ENCODE measurements at places on chromosomes 2 and 18.

GRCh38 chr2:102604769-102605168, 14.6 kb upstream of the SLC9A2 start:
- DNase-seq, result no peak

GRCh38 chr2:157468931-157469708, 25.2 kb upstream of the CYTIP start:
- DNase-seq, result no peak

- DNase-seq, result no peak
Measured at GRCh38 chr2:163757814-163758213, 22.0 kb upstream of the FIGN start.

DNA sequence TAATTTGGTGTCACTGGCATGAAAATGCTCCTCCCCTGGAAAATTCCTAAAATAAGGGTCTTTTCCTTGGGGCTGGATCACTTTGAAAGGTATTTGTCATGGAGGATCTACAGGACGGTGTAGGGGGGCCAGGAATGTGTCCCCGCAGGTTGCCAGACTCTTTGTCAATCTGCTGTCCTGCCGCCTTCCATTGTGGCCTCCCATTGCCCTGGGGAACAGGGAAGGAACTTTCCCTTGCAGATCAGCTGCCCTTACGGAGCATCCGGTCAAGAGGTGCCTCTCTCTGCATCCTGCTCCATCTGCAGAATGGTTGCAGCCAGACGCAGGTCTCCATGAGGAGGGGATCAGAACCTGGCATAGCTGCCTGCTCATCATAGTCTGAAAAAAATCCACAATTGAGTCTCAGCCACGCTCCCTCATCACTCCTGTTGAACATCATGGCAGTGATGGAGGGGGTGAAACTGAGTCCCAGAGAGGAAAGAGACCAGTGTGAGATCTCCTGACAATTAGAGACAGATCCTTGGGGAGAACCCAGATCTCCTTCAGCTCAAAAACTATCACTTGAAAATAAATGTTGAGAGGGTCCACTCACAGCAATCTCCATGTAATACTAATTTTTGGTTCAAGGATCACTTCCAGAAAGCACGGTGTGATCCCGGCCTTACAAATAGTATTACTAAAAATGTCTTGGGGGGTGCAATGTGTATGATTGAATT, 244.8 kb downstream of the MYCN start:
- no peak for DNase-seq

DNA sequence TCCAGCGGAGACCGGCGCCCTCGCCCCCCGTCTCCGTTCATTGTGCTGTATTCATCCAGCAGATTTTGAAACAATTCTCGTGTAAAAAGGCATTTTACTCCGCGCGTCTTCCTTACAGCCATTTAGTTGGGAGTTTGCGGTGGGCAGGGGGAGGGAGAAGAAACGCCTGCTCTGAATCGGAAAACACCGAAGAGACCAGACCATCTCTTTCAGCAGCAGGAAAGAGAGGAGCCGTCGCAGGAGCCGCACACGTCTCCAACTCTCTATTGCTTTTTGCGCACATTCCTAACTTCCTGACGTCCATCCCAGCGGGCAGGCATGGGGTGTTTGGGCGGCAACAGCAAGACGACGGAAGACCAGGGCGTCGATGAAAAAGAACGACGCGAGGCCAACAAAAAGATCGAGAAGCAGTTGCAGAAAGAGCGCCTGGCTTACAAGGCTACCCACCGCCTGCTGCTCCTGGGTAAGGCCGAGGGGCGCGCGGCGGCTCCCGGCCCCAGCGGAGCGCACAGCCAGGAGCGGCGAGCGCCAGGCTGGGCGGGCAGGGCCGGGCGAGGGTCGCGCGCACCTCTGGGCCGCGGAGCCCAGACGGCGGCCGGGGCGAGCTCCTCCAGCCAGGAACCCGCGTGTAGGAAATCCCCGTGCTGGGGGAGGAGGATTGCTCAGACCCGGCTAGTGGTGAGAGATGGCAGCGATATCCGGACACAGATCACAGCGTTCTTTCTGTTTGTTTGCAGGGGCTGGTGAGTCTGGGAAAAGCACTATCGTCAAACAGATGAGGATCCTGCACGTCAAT, 63.2 kb downstream of the GNAL start:
- DNase-seq, result no peak

DNA sequence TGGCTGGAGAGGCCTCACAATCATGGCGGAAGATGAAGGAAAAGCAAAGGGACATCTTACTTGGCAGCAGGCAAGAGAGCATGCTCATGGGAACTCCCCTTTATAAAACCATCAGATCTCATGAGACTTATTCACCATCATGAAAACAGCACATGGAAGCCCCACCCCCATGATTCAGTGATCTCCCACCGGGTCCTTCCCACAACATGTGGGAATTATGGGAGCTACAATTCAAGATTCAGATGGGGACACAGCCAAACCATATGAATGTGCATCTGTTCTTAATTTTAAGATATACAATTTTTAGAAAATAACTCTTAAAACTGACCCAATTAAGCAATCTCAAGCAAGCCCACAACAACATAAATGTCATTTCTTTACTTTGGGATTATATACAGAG, 12.6 kb downstream of the C18orf63 start:
- no peak for DNase-seq

- no peak for DNase-seq
Measured at GRCh38 chr2:216606551-216607276, 26.5 kb upstream of the IGFBP2 start.

Measured in stimulated activated CD8-positive, alpha-beta memory T cell treated with anti-CD3 and anti-CD28 coated beads, Interleukin-4, amount 100 ng/mL, for 1 hour (primary cell).